Activated naive CD4-positive, alpha-beta T cell treated with anti-CD3 and anti-CD28 coated beads for 36 hours (primary cell): ENCODE measurements at places on chromosomes 6 and 20. TPM values are rescaled to one million over a fixed set of nuclear protein-coding genes. Genes with fewer than 3 reads are reported as not detected.

Gene EDN1
- 0.15 TPM for total RNA-seq

Gene MYL9
- not detected for total RNA-seq

Gene GPLD1
- 0.52 TPM for total RNA-seq

- peaks cover 15% of the 10 kb centered on the region for H3K36me3 ChIP-seq
- H3K27me3 ChIP-seq: no peaks in the 10 kb centered on the region
- peak overlapping the region; percentile 85 for H3K27ac ChIP-seq
- no peak overlapping the region for H3K4me3 ChIP-seq
- DNase-seq: peak; percentile 79
These were observed 81.4 kb downstream of the JARID2 start for GRCh38 chr6:15327271-15327670.

Gene MCUR1
- total RNA-seq: 28.3 TPM

- H3K4me1 ChIP-seq: no peaks in the 10 kb centered on the region
- no peak for DNase-seq
- H3K27ac ChIP-seq: no peak overlapping the region
- no peak overlapping the region for H3K4me3 ChIP-seq
- H3K36me3 ChIP-seq: no peaks in the 10 kb centered on the region
These were observed 15.6 kb upstream of the MAS1 start for GRCh38 chr6:159875194-159875593.

DNA sequence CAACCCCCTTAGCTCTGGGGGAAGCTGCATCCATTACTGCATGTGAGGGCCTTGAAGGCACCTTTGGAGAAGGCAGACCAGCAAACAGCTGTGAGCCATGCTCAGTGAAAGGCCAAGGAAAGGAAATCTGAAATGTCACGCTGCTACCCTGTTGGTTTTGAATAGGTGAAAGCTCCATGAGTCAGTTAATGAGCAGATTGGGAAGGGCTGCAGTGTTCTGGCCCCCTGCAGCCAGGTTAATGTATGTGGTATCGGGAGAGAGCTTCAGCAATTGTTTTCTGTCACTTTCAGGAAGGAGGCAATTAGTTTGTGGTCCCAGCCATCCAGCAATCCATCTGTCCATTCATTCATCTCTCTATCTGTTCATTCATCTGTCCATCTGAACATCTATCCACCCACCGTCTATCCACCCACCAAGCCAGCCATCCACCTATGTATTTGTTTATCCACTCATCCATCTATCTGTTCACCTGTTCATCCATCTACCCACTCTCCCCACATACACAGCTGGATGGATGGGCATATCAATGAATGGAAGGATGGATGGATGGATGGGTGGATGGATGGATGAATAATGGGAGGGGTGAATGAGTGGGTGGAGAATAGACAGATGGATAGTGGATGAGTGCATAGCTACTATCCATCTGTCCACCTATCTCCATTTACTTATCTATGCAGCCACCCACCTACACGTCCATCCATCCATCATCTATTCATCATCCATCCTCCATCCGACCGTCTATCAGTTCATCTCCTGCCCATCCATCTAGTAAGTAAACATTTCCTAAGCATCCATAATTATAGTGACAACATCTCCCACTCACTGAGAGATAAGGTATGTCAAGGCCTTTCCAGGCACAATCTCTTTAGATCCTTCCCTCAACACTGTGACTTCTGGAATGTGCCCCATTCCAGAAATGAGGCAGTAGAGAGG lies 16.0 kb downstream of the PCK1 start:
- H3K4me1 ChIP-seq: no peaks in the 10 kb centered on the region
- H3K36me3 ChIP-seq: no peaks in the 10 kb centered on the region
- no peak overlapping the region for H3K4me3 ChIP-seq
- no peak overlapping the region for H3K27ac ChIP-seq

GRCh38 chr20:9035126-9035525 lies 33.8 kb upstream of the PLCB4 start:
- no peaks in the 10 kb centered on the region for H3K36me3 ChIP-seq
- no peaks in the 10 kb centered on the region for H3K27me3 ChIP-seq
- no peak overlapping the region for H3K27ac ChIP-seq
- H3K4me3 ChIP-seq: no peak overlapping the region
- no peak for DNase-seq
- no peaks in the 10 kb centered on the region for H3K4me1 ChIP-seq

- DNase-seq: no peak
- no peak overlapping the region for H3K4me3 ChIP-seq
- H3K27me3 ChIP-seq: no peaks in the 10 kb centered on the region
- peaks cover 21% of the 10 kb centered on the region for H3K4me1 ChIP-seq
These were observed 36.4 kb upstream of the GCLC start for GRCh38 chr6:53581173-53581773.

Gene CST5
- not detected for total RNA-seq

Gene TNFRSF6B
- not detected for total RNA-seq

DNA sequence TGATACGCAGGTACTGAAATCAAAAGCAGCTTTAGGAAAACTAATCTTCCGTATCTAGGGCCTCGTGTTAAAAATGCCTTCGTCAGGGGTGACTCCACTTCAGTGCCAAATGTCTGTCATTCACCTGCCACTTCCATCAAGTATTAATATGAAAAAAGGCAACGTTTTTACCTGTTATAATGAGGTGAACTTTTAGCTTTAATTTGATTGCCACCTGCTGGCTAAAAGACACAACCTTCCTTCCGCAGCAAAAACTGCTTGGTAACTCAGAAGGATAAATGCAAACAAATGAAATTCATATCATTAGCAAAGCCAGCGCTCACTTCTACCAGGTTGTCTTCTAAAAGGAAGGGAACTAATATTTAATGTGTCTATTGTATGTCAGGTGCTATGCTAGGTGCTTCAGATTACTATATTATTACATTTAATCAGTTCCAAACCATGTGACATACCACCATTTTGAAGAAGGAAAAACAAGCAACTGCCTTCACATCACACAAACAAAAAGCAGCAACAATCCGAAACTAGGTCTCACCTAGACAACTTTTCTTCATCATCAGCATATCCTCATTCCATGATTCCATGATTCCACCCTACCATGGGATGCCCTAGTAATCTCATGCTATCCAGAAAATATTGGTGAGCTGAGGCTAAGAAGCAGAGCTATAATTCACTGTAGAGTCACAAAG lies 20.6 kb upstream of the ARHGAP18 start:
- H3K36me3 ChIP-seq: no peaks in the 10 kb centered on the region
- no peak overlapping the region for H3K27ac ChIP-seq
- peak; percentile 47 for DNase-seq
- H3K27me3 ChIP-seq: no peaks in the 10 kb centered on the region
- peaks cover 10% of the 10 kb centered on the region for H3K4me1 ChIP-seq
- no peak overlapping the region for H3K4me3 ChIP-seq

DNA sequence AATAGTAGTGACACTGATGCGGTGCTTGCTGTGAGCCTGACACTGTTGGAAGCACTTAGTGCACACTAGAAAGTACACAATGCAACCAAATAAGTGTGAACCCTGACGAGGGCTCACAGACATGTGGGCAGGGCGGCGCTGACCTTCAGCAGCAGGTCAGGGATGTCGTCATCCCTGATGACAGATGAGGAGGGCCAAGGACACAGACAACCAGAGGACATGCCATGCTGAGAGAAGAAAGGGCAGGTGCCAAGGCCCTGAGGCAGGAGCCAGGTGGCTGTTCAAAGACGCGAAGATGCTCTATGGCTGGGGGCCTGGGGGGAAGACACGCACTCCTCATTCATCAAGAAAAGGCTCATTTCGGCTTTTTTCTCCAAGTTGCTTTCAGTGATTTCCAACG lies 176.4 kb upstream of the CST7 start:
- peaks cover 24% of the 10 kb centered on the region for H3K27me3 ChIP-seq
- no peak overlapping the region for H3K4me3 ChIP-seq
- no peaks in the 10 kb centered on the region for H3K4me1 ChIP-seq
- H3K36me3 ChIP-seq: no peaks in the 10 kb centered on the region
- no peak overlapping the region for H3K27ac ChIP-seq

DNA sequence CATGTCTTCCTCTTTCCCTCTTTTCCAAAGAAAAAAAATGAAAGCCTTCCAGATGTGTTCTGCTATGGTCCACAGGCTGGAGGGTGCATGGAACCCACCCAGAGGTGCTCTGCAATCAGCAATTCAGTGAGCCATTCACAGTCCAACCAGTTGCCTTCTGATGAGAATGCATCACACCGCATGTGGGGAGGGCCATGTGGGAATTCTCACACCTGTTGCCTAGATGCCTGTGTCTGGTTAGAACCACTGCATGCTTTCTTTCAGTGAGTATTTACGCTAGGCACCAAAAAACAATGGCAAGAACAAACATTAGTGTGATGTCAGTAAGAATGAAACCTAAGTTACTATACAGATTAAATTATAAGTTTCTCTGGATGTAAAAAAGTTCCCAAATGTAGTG lies 311.6 kb upstream of the CDYL start:
- no peak overlapping the region for H3K27ac ChIP-seq
- H3K4me1 ChIP-seq: no peaks in the 10 kb centered on the region
- H3K4me3 ChIP-seq: no peak overlapping the region
- no peaks in the 10 kb centered on the region for H3K36me3 ChIP-seq
- DNase-seq: no peak
- peaks cover 12% of the 10 kb centered on the region for H3K27me3 ChIP-seq

- H3K36me3 ChIP-seq: no peaks in the 10 kb centered on the region
- no peaks in the 10 kb centered on the region for H3K4me1 ChIP-seq
- H3K27me3 ChIP-seq: no peaks in the 10 kb centered on the region
- no peak for DNase-seq
- no peak overlapping the region for H3K4me3 ChIP-seq
- H3K27ac ChIP-seq: no peak overlapping the region
These were observed 38.9 kb downstream of the MGME1 start for GRCh38 chr20:18007534-18008292.

- no peak overlapping the region for H3K27ac ChIP-seq
- peaks cover 57% of the 10 kb centered on the region for H3K4me1 ChIP-seq
- no peaks in the 10 kb centered on the region for H3K27me3 ChIP-seq
- DNase-seq: peak; percentile 39
- H3K36me3 ChIP-seq: peaks cover 1% of the 10 kb centered on the region
These were observed 29.8 kb downstream of the GFOD1 start for GRCh38 chr6:13457577-13457976.

Gene MAP3K5
- total RNA-seq: 9.7 TPM

DNA sequence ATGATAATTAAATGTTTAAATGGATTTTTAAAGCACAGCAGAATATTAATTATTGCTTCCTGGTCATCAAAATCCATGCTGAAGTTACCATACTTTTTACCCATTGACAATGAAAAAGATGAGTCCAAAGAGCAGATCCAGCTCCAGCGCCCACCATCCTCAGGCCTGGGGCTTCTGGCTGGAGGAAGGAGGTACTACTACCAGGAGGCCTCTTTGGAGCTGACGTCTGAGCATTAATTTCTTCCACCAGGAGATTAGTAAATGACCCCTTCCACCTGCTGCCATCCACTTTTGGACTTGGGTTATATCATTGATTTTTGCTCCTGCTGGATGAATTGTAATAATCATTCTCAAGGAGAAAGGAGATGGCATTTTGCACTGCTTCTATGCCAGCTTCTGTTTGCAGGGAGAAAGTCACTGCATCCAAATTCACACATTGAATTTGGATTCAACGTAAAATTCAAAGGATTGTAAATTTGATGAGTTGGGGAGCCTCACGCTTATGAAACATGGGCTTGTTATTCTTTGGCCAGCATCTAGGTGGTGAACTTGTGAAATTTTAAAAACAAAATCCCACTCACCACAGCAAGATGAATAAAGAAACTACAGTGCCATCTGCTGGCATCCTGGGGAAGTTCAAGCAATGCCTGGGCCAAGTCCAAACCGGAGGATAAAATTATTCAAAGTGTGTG lies 121.8 kb downstream of the SASH1 start:
- no peaks in the 10 kb centered on the region for H3K36me3 ChIP-seq
- peaks cover 13% of the 10 kb centered on the region for H3K27me3 ChIP-seq
- DNase-seq: peak; percentile 72
- H3K4me1 ChIP-seq: no peaks in the 10 kb centered on the region
- H3K27ac ChIP-seq: no peak overlapping the region
- no peak overlapping the region for H3K4me3 ChIP-seq

GRCh38 chr6:67768972-67769371 lies 866.1 kb upstream of the ADGRB3 start:
- H3K27ac ChIP-seq: no peak overlapping the region
- H3K27me3 ChIP-seq: no peaks in the 10 kb centered on the region
- H3K36me3 ChIP-seq: no peaks in the 10 kb centered on the region

- peaks cover 58% of the 10 kb centered on the region for H3K27me3 ChIP-seq
- no peak overlapping the region for H3K27ac ChIP-seq
- H3K4me1 ChIP-seq: peaks cover 34% of the 10 kb centered on the region
- peak; percentile 10 for DNase-seq
- H3K4me3 ChIP-seq: peak overlapping the region; percentile 58
These were observed 36.1 kb downstream of the NCR2 start for GRCh38 chr6:41371461-41371991.

GRCh38 chr20:51595744-51596143 lies 53.2 kb upstream of the NFATC2 start:
- no peaks in the 10 kb centered on the region for H3K36me3 ChIP-seq
- H3K27ac ChIP-seq: no peak overlapping the region
- H3K4me3 ChIP-seq: no peak overlapping the region
- H3K27me3 ChIP-seq: peaks cover 3% of the 10 kb centered on the region

- H3K27ac ChIP-seq: no peak overlapping the region
- no peak for DNase-seq
- H3K27me3 ChIP-seq: no peaks in the 10 kb centered on the region
- no peaks in the 10 kb centered on the region for H3K4me1 ChIP-seq
These were observed 340.7 kb downstream of the LMBRD1 start for GRCh38 chr6:69456086-69456485.

DNA sequence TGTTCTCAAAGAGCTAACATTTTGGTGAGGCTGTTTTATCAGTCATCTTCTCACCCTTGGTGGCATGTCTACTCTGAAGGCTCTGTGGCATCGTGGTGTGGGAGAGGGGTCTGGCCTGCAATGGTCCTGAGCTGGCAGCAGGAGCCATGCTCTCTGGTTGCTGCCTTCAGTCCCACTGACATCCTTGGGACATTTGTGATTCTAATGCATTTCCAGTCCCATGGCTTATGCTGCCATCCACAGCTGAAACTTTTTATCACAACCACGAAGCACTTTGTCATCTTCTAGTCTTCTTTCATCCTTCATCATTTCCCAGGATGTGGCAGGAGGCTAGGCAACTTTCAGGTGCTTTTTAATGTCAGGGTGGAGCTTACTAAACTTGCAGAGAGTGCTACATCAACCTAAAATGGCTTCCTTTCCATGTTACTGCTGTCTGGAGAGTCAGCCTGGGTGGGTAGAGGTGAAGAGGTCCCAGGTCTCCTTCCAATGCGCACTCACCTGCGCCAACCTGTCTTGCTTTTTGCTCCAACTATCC lies 77.1 kb downstream of the GPR63 start:
- H3K27ac ChIP-seq: no peak overlapping the region
- H3K36me3 ChIP-seq: no peaks in the 10 kb centered on the region

Gene GTPBP2
- 54.5 TPM for total RNA-seq

DNA sequence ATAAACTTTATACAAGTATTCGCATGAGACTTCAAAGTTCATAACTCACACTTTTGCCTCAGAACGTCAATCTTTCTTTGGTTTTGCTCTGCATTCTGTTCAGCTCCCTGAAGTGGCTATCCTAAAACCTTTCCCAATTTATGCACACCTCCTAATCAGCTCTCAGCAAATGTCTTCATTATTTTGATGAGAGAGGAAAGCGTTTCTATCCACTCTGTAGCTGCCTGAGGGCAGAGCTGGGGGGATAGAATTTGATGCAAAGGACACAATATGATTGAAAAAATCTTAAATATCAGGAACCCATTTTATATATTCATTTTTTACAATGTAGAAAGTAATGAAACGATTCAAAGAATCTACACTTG lies 66.8 kb downstream of the MOXD1 start:
- no peaks in the 10 kb centered on the region for H3K4me1 ChIP-seq
- DNase-seq: no peak

Gene TSPYL1
- total RNA-seq: 34.7 TPM

Gene COX4I2
- total RNA-seq: not detected

- no peak overlapping the region for H3K4me3 ChIP-seq
- H3K27ac ChIP-seq: no peak overlapping the region
- H3K27me3 ChIP-seq: peaks cover 3% of the 10 kb centered on the region
- no peaks in the 10 kb centered on the region for H3K36me3 ChIP-seq
These were observed 29.4 kb downstream of the TNXB start for GRCh38 chr6:32079566-32080290.
